Endothelial cell of coronary artery (primary cell): ENCODE measurements at places on chromosomes 13 and 19. TPM values are rescaled to one million over a fixed set of nuclear protein-coding genes. Genes with fewer than 3 reads are reported as not detected.

Gene NCR1
- total RNA-seq: not detected in 2 replicates

Gene ZFP36
- total RNA-seq: 0.27 and 0.56 TPM in 2 replicates

Gene ZNF177
- total RNA-seq: 0.72 and 1.2 TPM in 2 replicates

Gene SLC25A42
- 2.8 and 3.7 TPM in 2 replicates for total RNA-seq

Gene CYP4F2
- not detected in 2 replicates for total RNA-seq

Gene RB1
- 31.1 and 35.3 TPM in 2 replicates for total RNA-seq

Gene MCEMP1
- not detected in 2 replicates for total RNA-seq

Gene NUP58
- total RNA-seq: 37.3 and 46.2 TPM in 2 replicates

Gene FGF21
- not detected in 2 replicates for total RNA-seq

Gene ZNF699
- 3.1 and 10.3 TPM in 2 replicates for total RNA-seq

Gene ELANE
- total RNA-seq: not detected in 2 replicates

Gene NXNL1
- not detected in 2 replicates for total RNA-seq

Gene THAP8
- 0.72 and 1.1 TPM in 2 replicates for total RNA-seq

Gene CCDC122
- 2.0 and 4.5 TPM in 2 replicates for total RNA-seq

Gene BST2
- total RNA-seq: 107 and 110 TPM in 2 replicates

Gene NRTN
- 0.09 TPM in 1 of 2 replicates, not detected in the other for total RNA-seq

Gene FCHO1
- 0.38 and 0.63 TPM in 2 replicates for total RNA-seq

Gene KRTDAP
- total RNA-seq: not detected in 2 replicates

Gene RYR1
- under 0.01 and 0.18 TPM in 2 replicates for total RNA-seq

Gene MTMR6
- 21.3 and 23.7 TPM in 2 replicates for total RNA-seq

Gene ZNF841
- total RNA-seq: 13.0 and 21.0 TPM in 2 replicates

Gene NEK5
- 0.09 TPM in 2 replicates for total RNA-seq

Gene JSRP1
- not detected in 2 replicates for total RNA-seq

Gene FCER2
- not detected in 2 replicates for total RNA-seq

Gene GRK1
- not detected in 2 replicates for total RNA-seq

Gene KIR3DL2
- total RNA-seq: not detected in 2 replicates

Gene POLR1G
- total RNA-seq: 16.6 and 17.5 TPM in 2 replicates
